ENCODE measurements at places on chromosomes 6 and 20. TPM values are rescaled to one million over a fixed set of nuclear protein-coding genes. Genes with fewer than 3 reads are reported as not detected.

PAK5 gene
- not detected for total RNA-seq

CST1 gene
- total RNA-seq = not detected

MUC21 gene
- not detected for total RNA-seq

DNA sequence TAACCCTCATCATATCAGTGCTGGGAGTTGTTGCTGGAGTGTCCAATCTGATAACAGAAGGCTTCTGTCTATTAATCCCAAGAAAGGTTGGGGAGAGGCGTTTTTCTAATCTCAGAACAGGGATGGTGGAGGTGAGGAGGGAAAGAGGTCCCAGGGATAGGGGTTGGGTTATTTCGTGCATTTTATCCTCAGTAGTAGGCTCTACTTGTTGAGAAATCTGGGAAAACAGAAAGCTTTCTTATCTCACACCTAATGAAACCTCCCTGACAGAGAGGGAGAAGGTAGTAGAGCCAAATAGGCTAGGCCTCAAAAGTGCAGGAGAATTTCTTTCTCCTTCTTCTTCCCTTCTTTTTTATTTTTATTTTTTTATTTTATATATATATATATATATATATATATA is 281.8 kb upstream of the MAP3K7 start:
- no peak for DNase-seq

DNA sequence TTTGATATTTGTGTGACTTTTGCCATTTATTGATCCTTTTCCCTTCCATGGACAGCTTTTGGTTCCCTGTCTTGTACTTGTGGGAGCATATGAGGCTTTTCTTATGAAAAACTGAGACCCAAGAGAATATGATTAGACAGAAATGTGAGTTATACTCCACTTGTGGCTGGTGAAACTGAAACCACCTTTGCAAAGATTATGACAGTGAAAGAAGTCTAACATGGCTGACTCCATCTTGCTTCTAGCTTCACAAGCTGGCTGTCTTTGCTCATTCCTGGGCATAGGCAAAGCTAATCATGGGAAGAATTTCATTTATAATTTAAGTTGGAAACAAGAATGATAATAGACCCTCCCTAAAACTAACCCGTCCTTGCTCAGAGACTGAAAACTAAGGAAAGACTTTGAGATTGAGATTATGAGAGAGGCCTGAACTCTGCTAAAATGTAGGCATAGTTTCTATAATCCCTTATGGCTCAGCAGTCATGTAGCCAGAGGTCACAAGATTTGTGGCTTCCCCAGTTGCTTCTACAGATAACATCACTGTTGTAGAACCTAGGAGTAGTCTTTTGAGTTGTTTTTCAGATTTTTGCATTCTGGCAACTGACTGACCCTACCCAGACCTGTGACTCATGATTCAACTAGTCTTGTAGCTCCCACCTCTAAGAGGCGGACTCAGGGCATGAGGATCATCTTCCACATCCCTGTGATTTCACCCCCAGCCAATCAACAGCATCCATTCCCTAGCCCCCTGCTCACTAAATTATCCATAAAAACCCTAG is 50.9 kb upstream of the CD2AP start:
- DNase-seq = no peak

DNA sequence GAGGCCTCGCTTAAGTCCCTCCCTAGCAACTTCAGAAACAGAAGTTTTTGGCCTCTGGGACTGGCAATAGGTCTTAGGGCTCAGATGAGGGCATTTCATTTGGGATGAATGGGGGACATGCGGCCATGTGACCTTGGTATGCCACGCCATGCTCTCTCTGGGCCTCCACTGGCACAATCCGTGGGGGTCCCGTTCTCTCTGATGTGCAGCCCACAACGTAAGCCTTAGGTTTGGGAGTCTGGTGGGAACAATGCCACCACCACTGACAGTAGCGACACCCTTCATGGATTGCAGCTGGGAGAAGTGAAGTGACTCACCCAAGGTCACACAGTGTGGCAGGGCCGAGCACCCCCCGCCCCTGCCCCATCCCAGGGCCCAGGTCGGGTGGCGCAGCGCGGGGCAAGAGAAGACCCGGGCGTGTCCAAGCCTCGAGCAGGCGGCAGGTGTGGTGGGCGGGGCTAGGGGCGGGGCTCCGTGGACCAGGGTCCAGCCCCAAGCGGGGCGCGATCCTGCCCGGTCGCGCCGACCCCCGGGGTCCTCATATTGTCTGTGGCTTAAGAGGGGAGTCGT is 864 bp upstream of the CEBPB start:
- no peak for DNase-seq

- no peak for DNase-seq
Observed at GRCh38 chr6:138250513-138251247, 32.4 kb upstream of the PBOV1 start.
